Ascending aorta (tissue), 2 donors: ENCODE measurements at places on chromosomes 1 and 21. TPM values are rescaled to one million over a fixed set of nuclear protein-coding genes. Genes with fewer than 3 reads are reported as not detected.

GRCh38 chr21:37474342-37474741 lies 107.8 kb downstream of the DYRK1A start:
- no peak for DNase-seq

DNA sequence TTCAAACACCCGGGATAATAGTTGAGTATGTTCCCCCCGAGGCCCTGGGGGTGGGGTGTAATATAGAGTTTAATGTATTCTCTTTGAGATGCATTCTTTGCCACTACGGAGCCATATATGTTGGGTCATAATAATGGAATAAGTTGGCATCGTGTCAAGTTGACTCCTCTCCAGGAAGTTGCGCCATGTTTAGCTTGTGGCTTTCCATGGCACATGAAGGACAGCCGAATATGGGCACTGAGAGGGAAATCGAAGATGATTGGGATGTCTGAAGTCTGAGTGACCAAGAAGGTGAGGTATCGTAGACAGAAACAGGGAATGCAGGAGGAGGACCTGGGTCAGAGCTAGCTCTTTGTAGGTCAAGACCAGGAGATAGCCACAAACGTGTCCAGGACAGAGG lies 92.6 kb downstream of the PAX7 start:
- DNase-seq, result no peak

DNA sequence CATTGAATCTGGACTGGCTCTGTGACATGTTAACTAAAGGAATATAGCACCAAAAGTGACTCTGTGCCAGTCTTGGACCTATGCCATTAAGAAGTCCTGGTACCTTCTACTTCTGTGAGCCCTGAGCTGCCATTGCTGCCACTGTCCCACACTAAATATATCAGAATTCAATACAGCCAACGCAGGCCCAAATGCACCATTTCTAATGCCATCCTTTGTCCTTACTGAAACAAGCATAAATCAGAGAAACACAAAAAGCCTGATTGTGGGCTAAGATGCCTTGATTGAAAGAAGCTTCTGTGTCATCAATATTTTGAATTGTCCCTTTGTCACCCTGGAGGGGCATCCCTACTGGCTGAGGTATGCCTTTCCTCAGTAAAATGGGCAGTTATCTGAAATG lies 66.9 kb upstream of the NEK2 start:
- no peak for DNase-seq

Gene NPHS2
- total RNA-seq, result not detected

Gene USP25
- 29.2 TPM for total RNA-seq
